ENCODE measurements at places on chromosomes 3 and 15. TPM values are rescaled to one million over a fixed set of nuclear protein-coding genes. Genes with fewer than 3 reads are reported as not detected.

The EIF2A gene
- total RNA-seq, result 87.8 TPM

The UBL7 gene
- 40.7 TPM for total RNA-seq

The CCR4 gene
- total RNA-seq, result 0.06 TPM

The ADAMTS17 gene
- total RNA-seq, result 0.09 TPM

The TM6SF1 gene
- total RNA-seq, result 0.07 TPM

The ZMYND10 gene
- total RNA-seq, result 1.1 TPM

The GLDN gene
- not detected for total RNA-seq

The SLC35G2 gene
- 23.6 TPM for total RNA-seq

The CATSPER2 gene
- 0.69 TPM for total RNA-seq

The ALS2CL gene
- 7.8 TPM for total RNA-seq

The FAM81A gene
- 10.7 TPM for total RNA-seq

The IRAK2 gene
- total RNA-seq, result 15.7 TPM

The DCBLD2 gene
- total RNA-seq, result 258 TPM

The KY gene
- 0.20 TPM for total RNA-seq

The ABHD2 gene
- total RNA-seq, result 168 TPM

The ENTPD3 gene
- total RNA-seq, result 0.03 TPM

The TTC21A gene
- 1.9 TPM for total RNA-seq

The ECE2 gene
- not detected for total RNA-seq

The HMCES gene
- total RNA-seq, result 42.2 TPM

The HESX1 gene
- total RNA-seq, result 0.27 TPM

The SH2D7 gene
- not detected for total RNA-seq

The ZNF80 gene
- total RNA-seq, result not detected

The ALG3 gene
- 76.8 TPM for total RNA-seq

The HAPLN3 gene
- 27.6 TPM for total RNA-seq

The ABI3BP gene
- total RNA-seq, result 1.5 TPM

The CAV3 gene
- total RNA-seq, result 0.07 TPM

The DNAJA4 gene
- total RNA-seq, result 0.05 TPM

The ZFAND6 gene
- 95.1 TPM for total RNA-seq

The GOLGA6L26 gene
- total RNA-seq, result not detected

The PRR20G gene
- 1.1 TPM for total RNA-seq

The SEMA3B gene
- 6.2 TPM for total RNA-seq

The ITGB5 gene
- total RNA-seq, result 462 TPM

The DPPA4 gene
- not detected for total RNA-seq

The ROBO2 gene
- not detected for total RNA-seq

The CHRD gene
- 0.35 TPM for total RNA-seq

The C3orf85 gene
- not detected for total RNA-seq

The INSYN1 gene
- 1.9 TPM for total RNA-seq

The PPM1M gene
- 4.1 TPM for total RNA-seq

The PLA2G4E gene
- 0.03 TPM for total RNA-seq

The POLQ gene
- total RNA-seq, result 5.6 TPM

The MORC1 gene
- not detected for total RNA-seq

The ZPLD1 gene
- not detected for total RNA-seq

The KLHL6 gene
- total RNA-seq, result not detected

Measured in A549 treated with Hydrocortisone at 1 μM for 4 hours (cell line).